PC-9 (cell line): ENCODE measurements at places on chromosomes 4 and X. TPM values are rescaled to one million over a fixed set of nuclear protein-coding genes. Genes with fewer than 3 reads are reported as not detected.

- no peak for DNase-seq
Measured at GRCh38 chr4:24328310-24328709, 256.0 kb downstream of the DHX15 start.

- no peak for DNase-seq
Measured at GRCh38 chr4:141246683-141247429, 26.2 kb downstream of the ZNF330 start.

DNA sequence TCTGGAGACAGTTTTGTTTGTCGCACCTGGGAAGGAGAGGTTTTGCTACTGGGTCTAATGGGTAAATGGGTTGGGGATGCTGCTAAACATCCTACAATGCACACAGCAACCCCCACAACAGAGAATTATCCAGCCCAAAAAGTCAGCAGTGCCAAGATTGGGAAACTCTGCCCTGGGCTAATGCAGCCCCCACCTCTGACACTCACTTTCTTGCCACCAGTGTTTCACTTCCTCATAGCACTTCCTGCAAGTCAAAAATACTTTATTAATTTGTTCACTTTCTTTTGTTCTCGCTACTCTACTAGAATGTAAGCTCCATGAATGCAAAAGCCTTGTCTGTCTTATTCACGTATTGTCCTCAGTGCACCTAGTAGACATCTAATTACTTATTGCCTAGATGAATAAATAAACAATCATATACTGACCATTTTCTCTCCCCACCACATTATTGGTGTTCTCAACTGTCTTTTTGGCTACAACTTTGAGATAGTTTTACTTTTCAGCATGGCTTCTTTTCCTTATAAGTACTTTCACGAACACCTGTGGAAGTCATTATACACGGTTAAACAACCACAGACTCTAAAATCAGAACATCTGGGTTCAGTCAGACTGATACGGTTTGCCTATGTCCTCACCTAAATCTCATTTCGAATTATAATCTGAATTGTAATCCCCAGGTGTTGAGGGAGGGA, 82.0 kb upstream of the PITX2 start:
- no peak for DNase-seq

GRCh38 chr4:98363431-98363830, 102.2 kb downstream of the RAP1GDS1 start:
- DNase-seq: no peak

- no peak for DNase-seq
Measured at GRCh38 chrX:11188664-11189063, 77.5 kb downstream of the HCCS start.

UGT2B15 gene
- not detected in 2 replicates for total RNA-seq
